ENCODE measurements at places on chromosomes 2 and 18. TPM values are rescaled to one million over a fixed set of nuclear protein-coding genes. Genes with fewer than 3 reads are reported as not detected.

- H3K4me1 ChIP-seq = peaks cover 19% of the 10 kb centered on the region
- no peaks in the 10 kb centered on the region for H3K27me3 ChIP-seq
- H3K36me3 ChIP-seq = no peaks in the 10 kb centered on the region
- H3K4me3 ChIP-seq = no peak overlapping the region
These were observed 186.1 kb downstream of the ZFP36L2 start for GRCh38 chr2:43040084-43040854.

- no peak for DNase-seq
- H3K36me3 ChIP-seq = no peaks in the 10 kb centered on the region
- no peak overlapping the region for H3K4me3 ChIP-seq
- no peak overlapping the region for H3K27ac ChIP-seq
- no peaks in the 10 kb centered on the region for H3K4me1 ChIP-seq
These were observed 66.6 kb upstream of the STAM2 start for GRCh38 chr2:152241948-152242729.

DNA sequence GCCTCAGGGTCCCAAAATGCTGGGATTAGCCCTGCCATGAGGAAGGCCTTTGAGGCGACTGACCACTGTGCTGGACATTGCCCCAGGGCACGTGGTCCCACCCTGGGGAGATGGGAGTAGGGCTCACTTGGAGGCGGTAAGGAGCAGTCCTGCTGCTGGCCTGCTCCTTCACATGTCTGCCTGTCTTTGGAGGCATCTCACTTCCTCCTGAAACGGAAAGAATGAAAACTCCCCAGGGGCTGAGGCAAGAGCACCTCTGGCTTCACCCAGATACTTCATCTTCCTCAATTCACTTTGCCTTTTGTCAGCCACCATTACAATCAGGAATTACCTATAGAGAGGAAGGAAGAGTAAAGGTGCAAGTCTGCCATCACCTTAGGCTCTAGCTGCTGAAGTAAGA lies 59.9 kb upstream of the GATA6 start:
- no peaks in the 10 kb centered on the region for H3K27me3 ChIP-seq
- DNase-seq = no peak
- H3K4me3 ChIP-seq = no peak overlapping the region
- no peaks in the 10 kb centered on the region for H3K4me1 ChIP-seq

- no peaks in the 10 kb centered on the region for H3K4me1 ChIP-seq
- H3K27ac ChIP-seq = no peak overlapping the region
- H3K36me3 ChIP-seq = no peaks in the 10 kb centered on the region
- no peak overlapping the region for H3K4me3 ChIP-seq
- no peaks in the 10 kb centered on the region for H3K27me3 ChIP-seq
These were observed 371.6 kb upstream of the SLC8A1 start for GRCh38 chr2:40823478-40823877.

DNA sequence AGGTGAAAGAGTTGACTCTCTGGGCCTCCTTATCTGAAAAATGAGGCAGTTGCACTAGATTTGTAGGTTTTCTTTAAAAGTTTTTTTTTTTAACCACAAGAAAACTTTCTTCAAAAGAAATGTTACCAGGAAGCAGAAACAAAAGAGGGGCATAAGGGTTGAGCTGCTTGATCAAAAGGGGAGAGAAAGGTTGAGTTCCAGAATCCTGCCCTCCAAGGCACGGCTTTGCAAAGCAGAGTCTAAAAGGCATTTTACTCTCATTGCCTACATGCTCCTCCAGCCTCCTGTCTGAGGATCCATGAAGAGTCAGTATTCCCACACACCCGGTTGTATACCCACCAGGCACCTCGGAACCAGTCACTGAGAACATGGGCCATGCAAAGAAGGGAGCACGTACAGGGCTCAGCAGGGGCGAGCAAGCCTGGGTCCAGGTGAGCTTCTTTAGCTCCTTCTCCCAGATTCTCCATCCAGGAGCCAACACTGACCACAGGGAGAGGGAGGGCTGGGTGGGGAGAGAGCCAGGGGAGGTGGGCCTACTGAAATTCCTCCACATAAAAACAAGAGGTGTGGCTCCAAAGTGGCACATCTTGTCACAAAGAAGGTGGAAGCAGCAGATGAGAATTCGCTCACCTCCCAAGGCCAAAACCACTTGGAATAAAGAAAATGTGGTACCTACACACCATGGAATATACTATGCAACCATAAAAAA lies 116.0 kb upstream of the EPC2 start:
- H3K4me3 ChIP-seq = no peak overlapping the region
- H3K4me1 ChIP-seq = no peaks in the 10 kb centered on the region
- peaks cover 6% of the 10 kb centered on the region for H3K27me3 ChIP-seq
- no peak for DNase-seq

The UGT1A6 gene
- total RNA-seq = not detected

The IL36RN gene
- total RNA-seq = not detected

The CHRND gene
- total RNA-seq = not detected

Measured in Panc1 (cell line).